ENCODE measurements at places on chromosomes 16 and 17.
A peak's percentile ranks its signal among the peaks of the same experiment; 100 is the strongest.

GRCh38 chr17:11922638-11923037 is 74.6 kb downstream of the ZNF18 start:
- DNase-seq: no peak

GRCh38 chr16:90078579-90078895 is 1.4 kb upstream of the PRDM7 start:
- DNase-seq: no peak

- no peak for DNase-seq
These were observed 405.9 kb downstream of the SHISA9 start for GRCh38 chr16:13307255-13307654.

- peak; percentile 66 for DNase-seq
These were observed 40.3 kb upstream of the MRPS23 start for GRCh38 chr17:57889892-57890856.

GRCh38 chr17:50778471-50778870 is 11.2 kb upstream of the ANKRD40CL start:
- DNase-seq: no peak

DNA sequence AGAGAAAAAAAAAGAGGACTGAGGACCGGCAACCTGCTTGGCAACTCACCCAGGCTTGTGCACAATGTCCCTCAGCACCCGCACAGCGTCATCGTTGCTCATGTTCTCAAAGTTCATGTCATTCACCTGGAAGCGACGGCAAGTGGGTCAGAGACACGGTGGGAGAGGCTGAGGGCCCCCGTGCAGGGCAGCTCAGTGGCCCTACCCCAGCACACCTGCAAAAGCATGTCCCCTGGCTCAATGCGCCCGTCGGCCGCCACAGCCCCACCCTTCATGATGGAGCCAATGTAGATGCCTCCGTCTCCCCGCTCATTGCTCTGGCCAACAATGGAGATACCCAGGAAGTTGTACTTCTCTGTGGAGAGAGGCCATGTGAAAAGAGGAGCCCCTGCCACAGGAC is 5.4 kb downstream of the DVL2 start:
- no peak for DNase-seq

GRCh38 chr16:73176577-73177013 is 128.7 kb upstream of the ZFHX3 start:
- DNase-seq: no peak

DNA sequence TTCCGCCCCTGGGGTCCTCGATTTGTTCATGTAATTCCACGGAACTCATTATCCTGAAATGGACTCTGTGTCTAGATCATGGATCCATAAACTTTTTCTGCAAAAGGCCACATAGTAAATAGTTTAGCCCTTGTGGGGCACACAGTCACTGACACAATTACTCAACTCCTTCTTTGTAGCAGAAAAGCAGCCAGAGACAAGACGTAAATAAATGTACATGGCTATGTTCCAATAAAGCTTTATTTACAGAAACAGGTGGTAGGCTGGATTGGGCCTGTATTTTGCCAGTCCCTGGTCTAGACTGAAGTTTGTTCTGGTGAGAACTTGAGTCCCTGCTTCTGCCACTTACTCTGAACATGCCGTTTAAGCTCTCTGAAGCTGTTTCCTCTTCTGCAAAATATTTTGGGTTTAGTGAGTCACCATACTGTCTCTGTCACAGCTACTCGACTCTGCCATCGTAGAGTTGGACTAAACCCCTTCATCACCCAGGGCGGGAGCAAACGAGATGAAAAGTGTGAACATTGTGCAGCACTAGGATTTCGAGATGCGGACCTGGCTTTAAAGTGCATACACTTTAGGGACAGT is 61.9 kb upstream of the FOXF1 start:
- DNase-seq: no peak

GRCh38 chr16:51050377-51050706 is 100.7 kb downstream of the SALL1 start:
- DNase-seq: no peak

DNA sequence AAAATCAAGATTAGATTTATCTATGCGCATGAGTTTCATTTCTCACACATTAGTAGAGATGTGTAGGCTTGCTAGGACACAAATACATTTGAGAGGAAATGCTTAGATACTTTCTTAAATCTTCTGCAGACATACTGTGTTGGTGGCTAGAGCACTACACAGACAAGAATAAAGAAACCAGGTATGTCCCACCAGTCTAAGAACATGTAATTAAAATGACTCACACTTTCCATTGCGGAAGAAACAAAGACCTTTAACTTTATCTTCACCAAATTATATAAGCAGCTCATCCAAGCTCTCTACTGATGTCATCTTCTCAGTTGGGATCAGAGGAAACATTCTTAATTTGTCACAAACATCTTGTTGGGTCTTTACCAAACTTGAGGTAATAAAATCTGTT is 12.5 kb downstream of the GABARAPL2 start:
- no peak for DNase-seq

- no peak for DNase-seq
These were observed 14.2 kb downstream of the ANKFY1 start for GRCh38 chr17:4249452-4250029.

DNA sequence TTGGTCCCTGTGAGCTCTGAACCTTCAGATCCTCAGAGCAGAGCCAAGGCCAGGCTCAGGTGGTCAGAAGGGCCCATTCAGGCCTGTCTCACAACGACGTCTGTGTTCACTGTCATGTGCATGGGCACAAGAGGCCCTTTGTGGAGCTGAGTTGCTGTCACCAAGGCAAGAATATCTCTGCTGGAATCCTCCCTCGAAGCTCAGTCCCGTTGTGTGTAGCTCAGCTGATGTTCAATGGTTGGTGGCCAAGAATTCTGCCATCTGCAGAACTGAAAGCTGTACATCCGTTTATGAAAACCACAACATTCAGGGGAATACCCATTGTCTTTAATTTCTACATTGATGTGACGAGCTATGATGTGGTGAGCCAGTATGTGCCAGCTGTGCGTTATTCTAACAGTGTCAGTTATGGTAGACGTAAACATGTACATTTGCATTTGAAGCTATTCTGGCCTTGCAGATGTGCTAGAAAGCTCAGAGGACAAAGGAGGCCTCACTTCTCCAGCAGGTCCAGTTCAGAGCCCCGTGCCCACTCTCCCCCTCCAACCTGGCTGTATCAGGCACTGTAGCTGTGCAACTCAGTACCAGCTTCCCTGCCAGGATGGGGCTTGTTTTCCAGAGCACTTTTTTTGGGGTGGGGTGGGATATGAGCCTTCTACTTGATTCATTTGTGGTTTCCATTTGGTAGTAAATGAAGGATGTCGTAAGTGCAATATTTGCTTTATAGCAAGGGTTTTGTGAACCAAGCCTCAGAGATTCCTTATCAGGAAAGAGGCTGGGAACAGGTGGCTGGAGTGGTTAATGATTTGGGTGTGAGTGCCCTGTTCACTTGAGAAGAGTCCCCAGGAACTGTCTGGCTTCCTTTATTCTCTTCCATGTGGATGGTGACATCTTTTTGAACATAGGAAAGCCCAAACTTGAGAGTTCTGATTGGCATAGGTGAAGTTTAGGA is 56.1 kb downstream of the B9D1 start:
- DNase-seq: no peak

DNA sequence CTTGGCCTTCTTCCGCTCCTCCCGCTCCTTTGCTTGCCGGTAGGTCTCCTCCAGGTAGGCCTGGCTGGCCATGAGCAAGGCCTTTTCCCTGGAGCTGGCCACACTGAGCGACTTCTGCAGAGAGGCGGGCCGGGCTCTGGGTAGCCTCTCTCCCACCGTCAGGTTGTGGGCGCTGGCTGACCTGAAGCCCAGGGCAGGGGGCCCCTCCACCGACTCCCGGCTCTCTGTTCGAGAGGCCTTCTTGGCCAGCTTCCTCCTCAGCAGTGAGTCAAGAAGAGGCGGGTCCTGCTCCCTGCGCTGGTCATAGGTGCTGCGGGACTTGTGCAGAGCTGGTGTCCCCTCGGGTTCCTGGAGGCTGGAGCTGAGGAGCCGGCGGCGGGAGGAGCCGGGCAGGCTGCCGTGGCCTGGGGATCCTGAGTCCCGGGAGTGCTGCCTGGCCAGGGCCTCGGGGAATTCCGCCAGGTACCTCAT is 12.8 kb downstream of the GPR179 start:
- DNase-seq: no peak

DNA sequence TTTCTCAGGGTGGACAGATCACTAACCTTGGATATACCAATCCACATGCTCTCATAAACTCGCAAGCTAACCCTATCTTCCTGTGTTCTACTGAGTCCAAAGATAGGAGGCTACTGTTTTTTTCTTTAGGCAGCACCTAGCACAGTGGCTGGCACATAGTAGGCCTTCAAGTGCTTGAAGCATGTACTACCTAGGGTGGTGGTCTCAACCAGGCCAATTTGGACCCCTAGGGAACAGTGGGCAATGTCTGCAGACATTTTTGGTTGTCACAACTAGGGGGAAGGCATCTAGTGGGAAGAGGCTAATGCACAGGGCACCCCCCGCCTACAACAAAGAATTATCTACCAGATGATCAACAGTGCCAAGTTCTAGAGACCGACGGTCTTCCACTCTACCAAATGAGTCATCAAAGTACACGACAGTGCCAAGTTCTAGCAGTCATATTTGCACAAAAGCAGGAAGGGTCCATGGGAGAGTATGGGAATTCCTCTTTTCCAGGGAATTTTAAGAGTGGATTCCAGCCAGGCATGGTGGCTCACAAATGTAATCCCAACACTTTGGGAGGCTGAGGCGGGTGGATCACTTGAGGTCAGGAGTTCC is 390.3 kb downstream of the SLC39A11 start:
- no peak for DNase-seq

- DNase-seq: no peak
These were observed 45.0 kb upstream of the NACA2 start for GRCh38 chr17:61635913-61636432.

DNA sequence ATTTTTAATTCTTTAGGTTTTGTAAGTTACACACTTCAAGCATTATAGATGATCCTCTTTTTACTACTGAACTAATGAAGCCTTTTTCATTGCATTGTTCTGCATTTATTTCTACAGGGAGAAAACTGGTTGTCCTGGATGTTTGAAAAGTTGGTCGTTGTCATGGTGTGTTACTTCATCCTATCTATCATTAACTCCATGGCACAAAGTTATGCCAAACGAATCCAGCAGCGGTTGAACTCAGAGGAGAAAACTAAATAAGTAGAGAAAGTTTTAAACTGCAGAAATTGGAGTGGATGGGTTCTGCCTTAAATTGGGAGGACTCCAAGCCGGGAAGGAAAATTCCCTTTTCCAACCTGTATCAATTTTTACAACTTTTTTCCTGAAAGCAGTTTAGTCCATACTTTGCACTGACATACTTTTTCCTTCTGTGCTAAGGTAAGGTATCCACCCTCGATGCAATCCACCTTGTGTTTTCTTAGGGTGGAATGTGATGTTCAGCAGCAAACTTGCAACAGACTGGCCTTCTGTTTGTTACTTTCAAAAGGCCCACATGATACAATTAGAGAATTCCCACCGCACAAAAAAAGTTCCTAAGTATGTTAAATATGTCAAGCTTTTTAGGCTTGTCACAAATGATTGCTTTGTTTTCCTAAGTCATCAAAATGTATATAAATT is 53.0 kb downstream of the TUBD1 start:
- no peak for DNase-seq

GRCh38 chr16:56279132-56279531 is 87.8 kb downstream of the GNAO1 start:
- no peak for DNase-seq

- DNase-seq: no peak
These were observed 64.2 kb downstream of the PITPNC1 start for GRCh38 chr17:67441052-67441895.

GRCh38 chr17:71757156-71757555 is 363.7 kb upstream of the SOX9 start:
- DNase-seq: no peak

DNA sequence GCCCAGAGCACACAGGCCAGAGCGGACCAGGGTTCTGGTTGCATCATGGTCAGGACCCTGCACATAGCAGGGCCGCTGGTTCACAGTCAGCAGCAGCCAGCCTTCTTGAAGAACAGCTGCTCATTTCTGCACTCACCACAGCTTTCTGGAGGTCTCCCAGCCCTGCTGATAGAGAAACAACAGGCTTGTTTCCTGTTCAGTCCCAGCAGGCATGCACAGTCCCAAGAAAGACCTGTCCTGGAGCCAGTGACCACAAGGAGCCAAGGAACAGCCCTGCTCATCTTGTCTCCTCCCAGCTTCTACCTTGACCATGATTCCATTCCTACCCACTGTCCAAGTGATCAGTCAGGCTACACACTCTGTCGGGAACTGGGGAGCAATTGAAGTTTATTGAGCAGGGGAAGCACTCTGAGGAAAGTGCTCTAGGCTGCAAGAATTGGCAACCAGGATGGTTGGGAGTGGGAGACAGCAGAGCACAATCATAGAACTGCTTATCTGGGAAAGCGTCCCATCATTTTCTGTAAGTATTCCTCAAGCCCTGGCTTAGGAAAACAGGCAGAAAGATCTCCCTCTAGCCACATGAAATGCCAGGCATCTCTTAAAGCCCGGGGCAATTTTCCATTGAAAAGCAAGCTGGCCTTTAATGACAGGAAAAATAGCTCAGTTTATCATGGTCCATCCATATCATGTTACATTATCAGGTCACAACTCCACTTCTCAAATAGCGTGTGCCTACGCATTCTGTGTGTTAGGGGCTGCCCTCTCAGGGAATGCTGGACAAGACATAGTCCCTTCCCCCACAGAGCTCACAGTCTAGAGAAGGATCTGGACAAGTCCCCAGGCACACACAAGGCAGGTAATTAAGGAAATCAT is 155.4 kb upstream of the FOXF1 start:
- no peak for DNase-seq

DNA sequence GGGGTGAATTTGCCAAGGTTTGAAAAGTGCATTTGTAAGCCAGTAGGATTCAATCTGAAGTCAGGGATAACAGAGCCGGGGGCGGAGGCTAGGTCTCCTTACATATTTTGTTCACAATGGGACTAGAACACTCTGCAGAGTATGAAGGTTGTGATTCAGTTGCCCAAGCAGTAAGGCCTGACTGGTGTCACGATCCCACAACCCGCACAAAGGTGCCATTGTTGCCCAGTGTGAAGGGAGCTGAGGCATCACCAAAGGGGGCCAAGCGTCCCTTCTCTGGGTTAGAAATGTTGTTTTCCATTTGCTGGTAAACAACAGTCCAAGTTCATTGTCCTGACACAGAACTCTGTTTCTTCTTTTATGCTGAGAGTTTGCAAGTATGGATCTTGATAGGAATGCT is 471.8 kb downstream of the MAF start:
- no peak for DNase-seq

DNA sequence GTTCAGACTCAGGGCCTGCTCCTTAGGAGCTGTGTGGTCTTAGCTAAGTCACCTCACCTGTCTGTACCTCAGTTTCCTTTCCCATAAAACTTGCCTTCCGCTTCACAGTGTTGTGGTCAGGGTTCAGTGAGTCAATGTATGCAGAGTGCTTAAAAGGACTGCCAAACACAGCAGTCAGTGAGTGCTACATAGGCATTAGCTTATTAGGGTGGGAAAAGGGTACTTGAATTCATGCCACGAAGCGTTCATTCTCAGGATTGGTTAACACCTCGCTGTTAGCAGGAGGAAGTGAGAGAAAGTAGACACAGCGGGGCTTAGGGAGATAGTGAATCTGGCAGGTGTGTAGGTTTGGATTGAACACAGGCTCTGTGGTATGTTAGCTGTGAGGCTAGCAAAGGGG is 155.2 kb downstream of the SHISA9 start:
- no peak for DNase-seq

GRCh38 chr16:59840169-59840568 is 1106.1 kb upstream of the GOT2 start:
- no peak for DNase-seq

GRCh38 chr16:69532641-69533455 is 32.9 kb upstream of the NFAT5 start:
- DNase-seq: no peak

GRCh38 chr17:50461550-50462132 is 7.0 kb downstream of the CHAD start:
- DNase-seq: no peak
